ENCODE measurements at places on chromosomes 2 and 18. TPM values are rescaled to one million over a fixed set of nuclear protein-coding genes. Genes with fewer than 3 reads are reported as not detected.

GRCh38 chr2:3126911-3127621, 250.6 kb downstream of the EIPR1 start:
- no peak for DNase-seq

DNA sequence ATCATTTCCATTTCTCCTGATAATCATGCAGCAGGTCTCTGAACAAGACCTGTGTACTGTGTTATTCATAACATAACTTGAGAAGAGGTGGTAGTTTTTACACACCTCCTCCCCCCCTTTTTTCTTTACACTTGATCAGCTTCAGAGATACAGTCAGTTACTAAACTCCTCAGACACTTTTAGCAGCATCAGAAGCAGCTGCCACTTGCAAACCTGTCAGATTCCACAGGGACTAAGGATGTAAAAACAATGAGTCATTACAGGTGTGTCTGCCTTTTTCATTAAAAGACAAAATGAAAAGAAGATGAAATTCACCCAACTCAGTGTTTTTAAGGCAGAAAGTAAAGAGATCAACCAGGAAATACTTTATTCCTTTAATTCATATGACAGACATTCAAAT, 254.0 kb downstream of the NRXN1 start:
- DNase-seq, result no peak

GRCh38 chr2:12543978-12544558, 172.7 kb upstream of the TRIB2 start:
- no peak for DNase-seq

GRCh38 chr18:9986156-9986930, 72.5 kb downstream of the VAPA start:
- DNase-seq, result no peak

GRCh38 chr2:105418522-105418921, 19.7 kb upstream of the FHL2 start:
- DNase-seq, result no peak

GRCh38 chr2:8779795-8780671, 57.4 kb downstream of the KIDINS220 start:
- peak; percentile 11 for DNase-seq

DNA sequence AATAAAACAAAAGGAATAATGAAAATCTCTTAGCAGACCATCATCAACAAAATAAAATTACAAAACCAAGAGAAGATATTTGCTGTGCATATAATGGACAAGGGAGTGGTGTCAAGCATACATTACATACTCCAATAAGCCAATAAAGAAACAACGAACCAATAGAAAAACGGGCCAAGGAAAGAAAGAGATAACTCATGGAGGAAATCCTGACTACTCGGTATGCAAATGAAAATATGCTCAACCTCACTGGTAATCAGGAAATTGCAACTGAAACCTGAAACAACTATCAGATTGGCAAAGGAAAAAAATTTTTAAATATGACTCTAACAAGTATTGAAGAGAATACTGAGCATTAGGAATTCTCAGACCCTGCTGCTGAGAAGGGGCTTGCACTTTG, 84.7 kb downstream of the BCL2 start:
- DNase-seq, result no peak

- DNase-seq, result no peak
Measured at GRCh38 chr2:25303633-25304236, 38.0 kb downstream of the DNMT3A start.

- DNase-seq, result no peak
Measured at GRCh38 chr18:44502790-44503189, 177.9 kb upstream of the SETBP1 start.

GRCh38 chr2:174066871-174067270, 101.7 kb upstream of the SP3 start:
- no peak for DNase-seq

- no peak for DNase-seq
Measured at GRCh38 chr18:24011123-24011917, 3.2 kb upstream of the TTC39C start.

GRCh38 chr2:160652236-160652635, 158.6 kb upstream of the RBMS1 start:
- no peak for DNase-seq

DNA sequence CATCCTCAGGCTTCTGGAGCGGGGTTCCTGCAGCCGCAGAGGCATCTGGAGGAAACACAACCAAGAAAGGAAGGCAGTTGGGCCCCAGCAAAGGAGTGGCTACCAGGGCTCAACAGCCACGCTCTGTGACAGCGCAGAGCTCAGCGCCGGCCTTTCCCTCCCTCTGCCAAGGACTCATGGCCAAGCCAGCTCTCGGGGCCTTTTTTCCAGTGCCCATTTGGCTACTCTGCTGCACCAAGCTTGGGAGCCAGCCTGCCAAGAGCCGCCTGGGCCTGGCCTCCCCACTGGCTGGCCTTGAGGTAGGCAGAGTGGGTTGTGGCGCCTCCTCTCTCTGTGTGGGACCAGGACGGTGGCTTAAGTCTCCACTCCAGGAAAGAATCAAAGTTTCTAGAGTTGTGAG, 7.2 kb upstream of the CCDC74A start:
- no peak for DNase-seq

DNA sequence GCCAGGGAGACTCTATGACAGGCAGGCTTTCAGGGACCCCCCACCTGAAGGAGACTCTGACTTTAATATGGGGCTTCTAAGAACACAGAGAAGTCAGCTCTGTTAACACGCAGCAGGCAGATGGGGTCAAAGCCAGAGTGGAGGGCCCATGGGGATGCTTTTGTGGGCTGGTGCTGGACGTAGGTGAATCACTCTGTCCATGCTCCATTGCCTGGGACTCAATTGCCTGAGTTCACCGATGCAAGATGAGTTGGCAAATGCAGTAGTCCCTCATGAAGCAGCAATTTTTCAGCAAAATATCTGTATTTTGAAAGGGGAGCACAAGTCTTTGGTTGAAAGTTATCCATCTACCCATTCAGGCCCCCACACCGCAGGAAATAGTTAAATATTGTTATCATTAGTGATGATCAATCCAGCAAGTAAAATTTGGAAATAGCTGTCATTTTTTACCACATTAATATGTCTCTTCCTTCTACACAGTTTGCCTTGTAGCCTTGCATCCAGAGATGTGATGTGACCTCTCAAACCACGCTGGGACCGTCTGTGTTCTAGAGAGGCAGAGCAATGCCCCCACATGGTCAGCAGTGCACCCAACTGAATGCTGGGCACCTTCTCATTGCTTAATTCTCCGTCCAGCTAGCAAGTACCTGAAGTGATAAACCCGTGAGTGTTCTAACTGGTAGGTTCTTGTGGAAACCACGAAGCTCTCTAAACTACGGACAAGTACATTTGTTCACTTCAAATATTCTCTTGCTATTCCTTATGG, 34.8 kb upstream of the FAM110C start:
- DNase-seq, result no peak

GRCh38 chr2:105883911-105884694, 139.4 kb downstream of the NCK2 start:
- DNase-seq, result no peak

DNA sequence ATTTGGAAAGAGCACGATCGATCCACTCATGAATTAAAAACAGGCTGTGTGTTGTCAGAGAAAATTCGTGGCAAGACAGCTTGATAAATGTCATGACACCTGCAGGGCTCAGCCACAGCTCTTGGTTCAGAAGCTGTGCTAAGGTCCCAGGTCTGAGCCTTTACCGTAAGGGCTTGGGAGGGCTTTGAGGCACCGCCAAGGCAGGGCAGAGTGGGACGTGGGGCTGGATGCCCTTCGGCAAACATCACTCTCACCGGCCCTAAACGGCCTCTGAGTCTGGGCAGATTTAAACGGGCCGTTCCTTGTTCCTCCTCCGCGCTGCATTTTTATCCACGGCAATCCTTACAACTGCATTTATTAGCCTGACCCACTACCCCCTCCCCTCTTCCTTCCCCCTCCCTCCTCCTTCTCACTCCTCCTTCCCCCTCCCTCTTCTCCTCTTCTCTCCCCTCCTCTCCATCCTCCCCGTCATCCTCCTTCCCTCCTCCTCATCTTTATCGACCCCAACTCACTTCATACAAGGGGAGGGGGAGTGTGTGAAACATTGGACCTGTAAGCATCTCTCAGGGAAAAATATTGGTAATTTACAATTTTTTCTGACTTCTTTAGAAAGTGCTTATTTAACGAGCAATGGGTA, 33.9 kb downstream of the MBP start:
- DNase-seq, result no peak

GRCh38 chr2:235002198-235003095, 50.6 kb downstream of the SH3BP4 start:
- peak; percentile 58 for DNase-seq

- DNase-seq, result no peak
Measured at GRCh38 chr2:88599527-88599926, 27.7 kb downstream of the EIF2AK3 start.

DNA sequence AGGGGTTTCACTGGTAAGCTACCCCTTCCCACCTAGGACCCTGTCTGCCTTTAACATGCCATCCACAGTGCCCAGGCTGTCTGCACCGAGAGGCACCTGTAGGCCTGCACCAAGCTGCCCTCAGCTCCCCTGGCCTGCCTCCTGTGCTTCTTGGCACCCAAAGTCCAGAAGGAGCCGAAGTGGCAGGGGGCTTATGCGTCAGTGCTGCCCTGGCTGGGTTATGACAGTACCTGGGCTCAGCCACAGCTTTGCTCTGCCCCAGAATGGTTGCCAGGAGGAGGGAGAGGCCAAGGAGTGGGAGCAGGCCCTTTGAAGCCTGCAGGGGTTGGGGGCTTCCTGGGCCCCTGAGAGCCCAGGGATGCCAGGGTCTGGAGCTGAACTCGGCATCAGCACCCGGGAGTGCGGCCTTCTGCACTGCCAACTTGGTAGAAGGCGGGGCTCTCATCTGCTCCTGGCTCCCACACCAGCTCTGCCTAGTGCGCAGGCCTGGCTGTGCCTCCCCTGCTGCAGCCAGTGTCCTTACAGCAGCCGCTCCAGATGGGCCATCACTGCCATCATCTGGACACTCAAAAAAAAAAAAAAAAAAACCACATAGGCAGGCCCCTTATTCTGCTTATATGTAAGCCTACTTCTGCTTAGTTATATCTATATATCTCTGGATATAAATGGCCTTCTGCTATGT, 155.4 kb downstream of the THSD7B start:
- no peak for DNase-seq

GRCh38 chr2:223366566-223366965, 235.6 kb downstream of the SCG2 start:
- no peak for DNase-seq

DNA sequence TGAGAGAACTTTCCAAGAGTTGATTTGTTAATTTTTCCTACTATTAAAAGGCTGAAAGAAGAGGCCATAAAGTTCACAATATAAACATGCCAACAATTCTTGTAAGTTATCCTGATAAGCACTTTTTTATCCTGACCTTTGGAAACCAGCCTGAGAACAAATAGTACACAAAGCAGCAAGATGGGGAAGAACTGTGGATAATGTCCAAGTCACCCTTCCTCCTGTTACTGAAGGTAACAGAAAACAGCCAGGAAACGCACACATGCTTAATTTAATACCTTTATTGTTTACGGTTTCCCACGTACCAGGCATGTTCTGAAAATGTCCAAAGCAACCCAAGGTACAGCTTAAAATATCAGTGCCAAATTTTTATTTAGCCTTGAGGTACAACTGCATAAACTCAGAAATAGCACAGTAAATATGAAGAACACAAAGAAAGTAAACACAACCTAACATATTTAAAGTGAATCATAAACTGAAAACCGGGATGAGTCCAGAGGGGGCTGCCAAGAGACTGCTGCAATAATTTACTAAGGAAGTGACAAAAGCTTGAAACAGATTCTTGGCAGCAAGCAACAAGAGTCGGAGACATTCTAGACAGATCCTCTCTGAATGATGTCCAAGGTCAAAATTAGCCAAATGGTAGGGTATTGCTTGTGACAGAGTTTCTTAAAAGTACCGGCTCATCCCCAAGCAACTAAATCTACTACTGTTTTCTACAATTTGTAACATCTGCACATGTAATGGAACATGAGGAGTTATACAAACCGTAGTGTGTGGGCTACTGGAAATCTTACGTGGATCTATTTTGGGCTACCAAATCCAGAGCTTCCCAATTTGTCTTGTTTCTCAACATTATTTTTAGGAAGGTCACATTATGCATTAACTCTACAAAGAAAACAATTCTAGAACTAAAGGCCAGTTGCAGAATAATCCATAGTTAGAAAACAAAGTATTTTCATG, 93.2 kb downstream of the CABYR start:
- DNase-seq, result peak; percentile 37

GRCh38 chr18:50281295-50281971, at the start of gene MBD1:
TSS of gene MBD1 (minus strand) at chr18:50281523. CDS start at chr18:50279992, 1,531 bp downstream.
- peak; percentile 99 for DNase-seq

DNA sequence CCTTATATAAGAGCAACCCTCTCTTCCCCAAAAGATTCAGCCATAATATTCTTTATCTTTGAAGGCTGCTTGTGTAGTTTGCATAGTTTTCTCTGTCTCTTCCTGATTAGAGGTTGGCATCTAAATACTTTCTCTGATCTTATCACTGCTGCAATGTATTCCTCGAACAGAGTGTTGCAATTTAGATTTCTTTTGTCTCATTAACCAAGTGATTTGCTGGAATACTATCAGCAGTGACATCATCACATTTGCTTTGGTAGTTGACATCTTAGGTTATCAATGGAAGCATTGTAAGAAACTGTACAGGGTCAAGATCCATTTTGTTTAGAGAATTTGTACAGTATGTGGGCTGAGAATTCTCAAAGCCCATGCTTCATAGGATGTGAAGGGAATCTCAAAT, 72.0 kb upstream of the NEUROD1 start:
- DNase-seq, result peak; percentile 39

- no peak for DNase-seq
Measured at GRCh38 chr2:215038421-215038820, 100.0 kb downstream of the ABCA12 start.

- DNase-seq, result no peak
Measured at GRCh38 chr2:128241896-128242295, 76.8 kb downstream of the HS6ST1 start.

GRCh38 chr2:45433363-45433762, 177.7 kb downstream of the SRBD1 start:
- no peak for DNase-seq

The TTN gene
- polyA plus RNA-seq, result 0.02 TPM

The CPLX4 gene
- not detected for polyA plus RNA-seq

The PDIA6 gene
- polyA plus RNA-seq, result 317 TPM

The MRPL44 gene
- polyA plus RNA-seq, result 13.9 TPM

The DNMT3A gene
- polyA plus RNA-seq, result 4.4 TPM

The MRPL53 gene
- 51.9 TPM for polyA plus RNA-seq

The CD28 gene
- polyA plus RNA-seq, result not detected

The MAP2 gene
- polyA plus RNA-seq, result 0.26 TPM

The NAT8 gene
- polyA plus RNA-seq, result not detected

The LRATD1 gene
- polyA plus RNA-seq, result 0.40 TPM

The ZSWIM2 gene
- 0.09 TPM for polyA plus RNA-seq

The PPP1R1C gene
- polyA plus RNA-seq, result 0.34 TPM

The NEURL3 gene
- polyA plus RNA-seq, result not detected

The COBLL1 gene
- polyA plus RNA-seq, result 1.2 TPM

The FNDC4 gene
- polyA plus RNA-seq, result 11.1 TPM

The NEU2 gene
- not detected for polyA plus RNA-seq
